ENCODE measurements at places on chromosomes 7 and 10. TPM values are rescaled to one million over a fixed set of nuclear protein-coding genes. Genes with fewer than 3 reads are reported as not detected.

DNA sequence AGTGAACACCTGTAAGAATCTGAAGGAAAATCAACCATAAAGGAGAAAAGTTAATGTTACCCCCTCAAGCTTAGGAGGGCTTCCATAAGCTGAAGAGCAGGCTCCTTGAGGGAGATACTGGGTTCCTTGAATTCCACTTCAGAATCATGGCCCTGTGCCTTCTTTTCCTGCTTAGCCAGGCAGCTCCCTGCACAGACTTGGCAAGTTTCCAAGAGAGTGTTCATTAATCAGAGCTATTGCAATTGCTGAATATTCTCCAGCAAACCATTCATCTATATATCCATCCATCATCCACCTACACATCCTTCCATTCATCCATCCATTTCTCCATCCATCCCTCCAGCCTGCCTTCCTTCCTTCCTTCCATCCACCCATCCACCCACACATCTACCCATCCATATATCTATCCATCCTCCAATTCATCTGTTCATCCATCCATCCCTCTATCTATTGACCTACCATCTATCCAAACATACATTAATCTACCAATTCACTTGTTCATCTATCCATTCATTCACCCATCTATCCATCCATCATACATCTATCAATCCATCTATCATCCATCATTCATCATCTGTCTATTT is 574.4 kb downstream of the PTPRN2 start:
- no peak for DNase-seq

The FEZF1 gene
- not detected for total RNA-seq

The PDE6C gene
- not detected for total RNA-seq

GRCh38 chr10:130745821-130746220 is 565.7 kb downstream of the TCERG1L start:
- no peak for DNase-seq

The PTPRE gene
- 60.6 TPM for total RNA-seq

DNA sequence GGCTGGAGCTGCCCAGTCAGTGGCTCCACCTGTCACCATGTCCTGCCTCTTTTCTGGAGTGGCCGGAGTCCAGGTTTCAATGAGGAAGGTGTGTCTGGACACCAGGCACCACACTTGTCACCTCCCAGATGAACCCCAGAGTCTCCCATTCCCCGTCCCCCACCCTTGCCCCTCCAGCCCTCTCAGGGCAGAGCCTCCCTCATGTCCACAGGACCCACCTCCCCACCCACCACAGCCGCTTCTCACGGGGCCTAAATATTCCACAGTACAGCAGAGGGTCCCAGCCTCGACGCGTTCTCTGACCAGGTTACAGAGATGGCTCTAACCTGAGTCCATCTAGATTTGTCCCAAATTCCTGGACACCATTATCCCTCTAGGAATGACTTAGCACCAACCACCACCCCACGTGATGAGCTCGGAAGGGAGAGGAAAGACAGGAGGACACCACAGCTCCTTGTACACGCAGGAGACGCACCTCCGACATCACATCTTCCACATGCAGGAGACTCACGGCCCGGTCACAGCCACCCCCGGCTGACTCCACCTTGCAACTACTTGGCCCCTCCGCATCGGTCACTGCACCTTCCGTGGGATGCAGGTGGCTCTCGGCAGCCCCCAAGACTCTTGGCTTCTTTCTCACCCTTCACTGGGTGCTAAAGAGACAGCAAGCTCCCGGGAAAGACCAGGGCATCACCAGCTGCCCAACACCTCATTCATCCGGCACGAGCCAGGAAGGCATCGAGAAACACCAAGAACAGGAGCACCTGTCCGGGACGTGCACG is 560.2 kb downstream of the DNAJB6 start:
- DNase-seq = no peak

The TSPAN33 gene
- 6.8 TPM for total RNA-seq

- DNase-seq = no peak
These were observed 29.1 kb downstream of the WDR37 start for GRCh38 chr10:1085258-1085657.

All from omental fat pad (tissue), 4 donors.